CD4-positive, alpha-beta T cell treated with Interleukin-2 at 100 ng/mL for 4 hours (primary cell): ENCODE measurements at places on chromosomes 2 and 18.

- no peak for DNase-seq
These were observed 112.3 kb upstream of the UXS1 start for GRCh38 chr2:106306387-106306786.

DNA sequence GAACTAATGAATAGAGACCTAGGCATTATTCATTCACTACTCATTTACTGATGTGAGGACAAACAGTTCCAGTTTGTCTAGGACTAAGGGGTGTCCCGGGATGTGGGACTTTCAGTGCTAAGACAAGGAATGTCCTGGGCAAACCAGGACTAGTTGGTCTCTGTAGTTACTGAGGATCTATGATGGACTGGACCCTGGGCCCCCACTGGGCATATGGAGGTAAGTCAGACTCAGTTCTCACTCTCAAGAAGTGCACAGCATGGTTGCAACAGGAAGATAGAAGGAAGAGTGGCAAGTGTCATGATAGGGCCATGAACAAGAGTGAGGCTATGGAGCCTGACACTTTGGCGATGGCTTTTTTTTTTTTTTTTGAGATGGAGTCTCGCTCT, 128.2 kb downstream of the MYCN start:
- no peak for DNase-seq

DNA sequence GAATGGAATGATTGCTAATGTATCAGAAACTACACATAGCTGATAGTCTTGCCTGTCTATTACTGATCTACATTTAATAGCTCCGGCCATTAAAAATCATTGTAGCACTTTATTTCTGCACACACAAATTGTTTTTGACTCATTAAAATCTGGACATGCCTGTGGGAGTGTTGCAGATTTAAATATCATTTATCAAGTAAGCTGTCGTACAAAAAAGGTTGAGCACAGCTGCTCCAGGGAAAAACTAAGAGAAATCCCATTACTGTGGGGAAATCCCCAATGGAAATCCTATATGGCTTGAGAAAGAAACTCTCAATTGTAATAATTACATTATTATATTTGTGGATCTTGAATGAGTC, 99.6 kb upstream of the CERS6 start:
- no peak for DNase-seq

DNA sequence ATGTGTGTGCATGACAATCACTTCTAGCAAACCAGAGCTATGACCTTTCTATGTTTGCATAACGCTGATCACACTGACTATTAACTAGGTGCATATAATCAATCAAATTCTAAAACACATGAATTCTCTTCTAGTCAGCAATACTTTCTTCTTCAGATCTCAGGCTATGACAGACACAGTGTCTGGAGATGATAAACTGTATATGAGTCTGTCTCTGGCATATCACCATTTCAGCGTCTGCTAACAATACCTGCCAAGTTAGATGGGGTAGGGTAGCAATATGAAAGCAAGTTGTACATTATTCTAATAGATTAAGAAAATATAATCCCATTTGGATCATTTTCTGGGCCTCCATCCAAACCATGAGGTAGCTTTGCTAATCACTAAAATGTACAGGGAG, 354.2 kb upstream of the EPHA4 start:
- no peak for DNase-seq

GRCh38 chr2:236919209-236919608, 166.5 kb upstream of the COPS8 start:
- no peak for DNase-seq

GRCh38 chr2:216491793-216492596, 6.6 kb upstream of the RPL37A start:
- no peak for DNase-seq

- DNase-seq = no peak
These were observed 55.4 kb upstream of the THOC1 start for GRCh38 chr18:323253-323622.

DNA sequence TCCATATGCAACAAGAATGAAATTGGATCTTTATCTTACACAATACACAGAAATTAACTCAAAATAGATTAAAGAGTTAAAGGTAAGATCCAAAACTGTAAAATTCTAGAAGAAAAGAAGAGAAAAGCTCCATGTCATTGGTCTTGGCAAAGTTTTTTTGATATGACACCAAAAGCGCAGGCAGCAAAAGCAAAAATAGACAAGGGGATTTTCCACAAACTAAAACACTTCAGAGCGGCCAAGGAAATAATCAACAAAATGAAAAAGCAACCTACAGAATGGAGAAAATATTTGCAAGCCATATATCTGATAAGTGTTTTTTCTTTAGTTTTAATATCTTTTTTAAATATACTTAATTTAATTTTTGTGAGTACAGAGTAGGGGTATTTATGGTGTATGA, 112.8 kb upstream of the CAB39 start:
- no peak for DNase-seq

DNA sequence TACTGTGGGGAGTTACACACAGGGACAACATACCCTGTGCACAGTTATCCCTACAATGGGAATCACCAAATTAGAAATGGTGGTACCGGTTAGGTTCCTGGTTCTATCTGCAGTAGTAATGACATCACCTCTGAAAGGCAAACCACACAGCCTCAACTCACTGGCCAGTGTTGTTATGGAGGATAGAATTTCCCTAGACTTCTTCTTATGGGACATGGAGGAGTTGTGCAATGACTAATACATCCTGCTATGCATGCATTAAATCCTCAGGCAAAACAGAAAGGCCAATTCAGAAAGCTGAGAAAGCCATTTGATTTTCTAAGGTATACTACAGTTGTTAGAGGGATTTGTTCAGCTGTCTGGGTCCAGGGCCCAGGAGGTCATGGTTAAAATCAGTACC, 439.3 kb downstream of the TMX3 start:
- no peak for DNase-seq

GRCh38 chr18:37166491-37166890, 337.6 kb downstream of the KIAA1328 start:
- no peak for DNase-seq

DNA sequence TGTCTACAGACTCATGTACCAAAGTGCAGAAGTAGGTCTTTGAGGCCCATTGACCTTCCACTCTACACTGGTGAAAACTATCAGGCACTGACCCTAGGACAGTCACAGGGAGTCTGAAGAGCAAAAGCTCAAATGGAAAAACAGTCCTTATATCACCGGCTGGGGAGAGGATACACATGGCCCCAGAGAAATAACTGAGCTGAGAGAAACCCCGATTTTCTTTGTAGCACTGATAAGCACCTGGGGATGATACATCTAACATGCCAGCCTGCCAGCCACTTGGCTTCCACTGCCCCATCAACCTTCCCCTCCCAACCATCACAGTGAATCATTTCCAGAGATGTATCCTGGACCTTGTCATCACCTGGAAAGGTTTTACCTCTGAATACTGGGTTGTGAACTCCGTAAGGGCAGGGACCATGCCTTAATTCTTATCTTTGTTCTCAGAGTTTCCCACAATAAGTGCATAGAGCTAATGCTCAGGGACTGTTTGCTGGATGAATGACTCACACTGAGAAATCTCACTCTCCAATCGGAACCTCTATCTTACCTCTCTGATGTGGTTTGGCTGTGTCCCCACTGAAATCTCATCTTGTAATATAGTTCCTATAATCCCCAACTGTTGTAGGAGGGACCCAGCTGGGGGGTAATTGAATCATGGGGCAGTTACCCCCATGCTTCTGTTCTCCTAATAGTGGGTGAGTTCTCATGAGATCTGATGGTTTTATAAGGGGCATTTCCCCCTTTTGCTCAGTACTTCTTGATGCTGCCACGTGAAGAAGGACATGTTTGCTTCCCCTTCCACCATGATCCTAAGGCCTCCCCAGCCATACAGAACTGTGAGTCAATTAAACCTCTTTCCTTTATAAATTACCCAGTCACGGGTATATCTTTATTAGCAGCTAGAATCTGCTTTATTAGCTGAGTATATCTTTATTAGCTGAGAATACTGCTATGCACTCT, 37.1 kb downstream of the EVA1A start:
- DNase-seq = no peak

GRCh38 chr2:45964223-45964841, 312.9 kb downstream of the PRKCE start:
- no peak for DNase-seq

DNA sequence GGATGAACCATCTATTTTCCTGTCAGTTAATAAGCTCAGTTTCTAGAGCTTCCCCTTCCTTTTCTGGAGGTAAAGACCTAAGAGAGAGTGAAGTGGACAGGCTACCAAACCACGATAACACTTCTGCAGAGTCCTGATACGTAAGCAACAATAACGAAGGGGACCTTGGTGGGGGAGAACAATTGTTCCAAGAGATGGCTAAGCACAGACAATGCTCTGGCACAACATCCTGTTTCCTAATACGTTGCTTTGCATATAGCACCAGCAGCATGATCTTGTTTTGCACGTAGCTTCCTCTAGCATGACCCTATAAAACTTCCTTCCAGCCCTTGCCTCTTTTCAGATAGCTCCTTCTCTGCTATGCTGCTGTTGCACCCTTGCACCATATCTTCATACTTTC, 247.3 kb downstream of the RAD51AP2 start:
- DNase-seq = no peak

GRCh38 chr2:157760949-157761348, 115.2 kb downstream of the ACVR1 start:
- DNase-seq = no peak

DNA sequence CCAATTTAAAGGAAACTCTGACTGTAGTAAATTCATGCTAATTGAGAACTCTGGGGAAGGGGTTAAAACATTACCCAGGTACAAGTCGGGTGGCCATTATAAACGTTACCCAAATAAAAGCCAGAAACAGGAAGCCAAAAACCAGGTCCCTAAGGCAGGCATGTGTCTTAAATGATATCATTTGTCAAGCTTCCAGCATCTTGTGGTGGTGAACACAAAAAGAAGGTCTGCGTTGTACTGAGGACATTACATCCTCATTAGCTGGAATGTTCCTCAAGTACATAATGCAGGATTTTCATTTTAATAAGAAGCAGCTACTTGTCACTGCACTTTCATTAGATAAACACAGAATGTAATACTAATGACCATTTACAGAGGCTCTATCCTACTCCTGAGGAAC, 10.9 kb downstream of the PTGR3 start:
- no peak for DNase-seq

DNA sequence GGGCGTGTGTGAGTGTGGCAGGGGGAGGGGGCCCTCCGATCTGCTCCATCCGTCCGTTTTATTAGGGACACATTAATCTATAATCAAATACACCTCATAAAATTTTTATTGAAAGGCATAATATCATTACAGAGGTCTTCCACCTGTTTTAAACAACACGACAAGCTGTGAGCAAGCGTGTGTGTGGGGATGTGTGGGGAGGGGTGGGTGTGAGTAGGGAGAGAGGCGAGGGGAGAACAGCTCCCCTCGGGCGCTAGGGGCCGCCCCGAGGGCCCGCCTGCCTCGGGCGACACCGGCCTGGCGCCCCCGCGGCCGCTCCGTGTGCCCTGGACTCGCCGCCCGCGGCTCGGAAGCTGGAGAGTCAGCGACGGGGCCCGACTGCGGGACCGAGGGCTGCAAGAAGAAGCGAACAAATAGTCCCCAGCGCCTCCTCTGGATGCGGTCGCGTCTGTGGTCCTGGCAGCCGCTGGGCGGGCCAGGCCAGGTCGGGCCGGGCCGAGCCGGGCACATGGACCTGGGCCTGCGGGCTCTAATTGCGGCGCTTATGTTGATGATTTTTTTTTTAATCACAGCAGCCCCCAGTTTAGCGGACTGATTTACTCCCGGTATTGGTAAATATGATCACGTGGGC, 352 bp upstream of the HOXD9 start:
- no peak for DNase-seq

DNA sequence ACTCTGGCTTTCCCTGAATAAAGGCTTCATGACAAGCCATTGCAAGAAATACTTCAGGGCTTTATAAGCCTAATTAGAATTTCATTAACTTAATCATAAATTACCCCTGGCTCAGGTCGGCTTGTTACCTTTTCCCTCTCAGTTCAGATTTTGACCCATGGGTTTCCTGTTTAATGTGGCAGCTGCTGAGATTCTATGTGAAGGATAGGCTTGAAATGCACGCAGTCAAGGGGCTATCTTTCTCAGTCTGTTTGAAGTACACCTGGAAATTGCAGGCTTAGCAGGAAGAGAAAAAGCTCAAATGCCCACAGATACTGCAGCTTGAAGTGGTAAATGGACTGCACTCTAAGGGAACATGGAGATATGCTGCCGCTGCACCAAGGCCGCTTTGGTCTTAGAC, 49.4 kb downstream of the CAVIN2 start:
- no peak for DNase-seq

- DNase-seq = no peak
These were observed 69.3 kb upstream of the RALBP1 start for GRCh38 chr18:9405977-9406376.

DNA sequence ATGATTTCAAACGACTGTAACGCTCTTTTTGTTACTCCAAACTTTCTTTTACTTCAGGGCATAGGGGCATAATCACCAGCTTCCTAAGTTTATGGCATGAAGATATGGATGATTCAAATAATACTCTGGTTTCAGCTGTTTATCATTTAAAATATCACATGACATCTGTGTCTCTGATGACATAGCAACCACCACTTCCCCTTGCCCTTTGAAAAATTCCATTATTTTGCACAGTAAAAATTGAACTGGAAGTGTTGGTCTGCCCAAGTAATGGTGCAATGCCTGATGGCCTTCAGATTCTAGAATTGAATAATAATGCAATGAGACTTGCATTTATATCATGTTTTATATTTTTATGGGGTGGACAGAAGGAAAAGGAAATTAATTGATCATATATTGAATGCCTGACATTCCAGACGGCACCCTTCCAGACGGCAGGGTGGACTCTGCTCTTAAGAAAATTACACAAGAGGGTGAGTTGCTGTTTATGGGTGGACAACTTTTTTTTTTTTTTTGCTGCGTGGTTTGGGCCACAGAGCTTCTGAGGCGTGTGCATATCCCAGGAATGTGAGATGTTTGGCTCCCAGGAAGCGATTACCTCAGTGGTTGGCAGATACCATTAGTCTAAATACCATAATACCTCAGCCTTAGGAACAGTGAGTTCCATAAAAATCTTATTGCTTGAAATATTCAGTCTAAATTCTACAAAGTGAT, 101.7 kb upstream of the ZNF521 start:
- DNase-seq = no peak
